ENCODE measurements at places on chromosomes 1 and 21.

DNA sequence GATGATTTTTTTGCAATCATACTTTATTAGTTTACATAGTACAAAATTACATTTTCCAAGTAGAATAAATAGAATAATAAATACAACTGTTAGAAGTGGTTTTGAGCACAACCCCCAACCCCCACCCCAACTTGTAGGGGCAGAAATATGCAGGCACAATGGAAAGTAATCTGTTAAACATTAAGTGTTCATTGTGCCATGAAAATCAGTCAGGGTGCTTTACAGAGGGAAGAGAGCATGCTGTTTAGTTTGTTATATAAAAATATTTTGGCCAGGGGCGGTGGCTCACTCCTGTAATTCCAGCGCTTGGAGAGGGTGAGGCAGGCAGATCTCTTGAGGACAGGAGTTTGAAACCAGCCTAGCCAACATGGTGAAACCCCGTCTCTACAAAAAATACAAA is 2.6 kb downstream of the OR10T2 start:
- DNase-seq, result no peak

DNA sequence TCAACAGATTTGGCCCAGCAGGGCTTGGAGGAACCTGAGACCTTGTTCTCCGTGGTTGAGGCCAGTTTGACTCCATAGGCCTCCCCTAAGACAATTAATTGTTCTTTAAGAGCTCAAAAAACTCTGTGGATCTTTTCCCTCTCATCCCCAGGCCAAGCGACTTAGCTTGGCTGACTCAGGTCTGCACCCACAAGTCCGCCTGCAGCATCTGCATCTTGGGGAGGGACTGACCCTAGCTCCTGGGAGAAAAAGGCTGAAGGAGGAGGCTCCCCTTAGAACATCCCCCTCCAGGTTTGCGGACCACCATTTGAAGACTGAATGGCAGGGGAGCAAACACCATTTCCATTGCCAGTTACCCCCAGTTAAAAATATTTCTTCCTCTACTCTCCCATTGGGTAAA is 1.5 kb upstream of the HES2 start:
- no peak for DNase-seq

GRCh38 chr1:65266476-65266875 is 42.9 kb upstream of the DNAJC6 start:
- DNase-seq, result no peak

DNA sequence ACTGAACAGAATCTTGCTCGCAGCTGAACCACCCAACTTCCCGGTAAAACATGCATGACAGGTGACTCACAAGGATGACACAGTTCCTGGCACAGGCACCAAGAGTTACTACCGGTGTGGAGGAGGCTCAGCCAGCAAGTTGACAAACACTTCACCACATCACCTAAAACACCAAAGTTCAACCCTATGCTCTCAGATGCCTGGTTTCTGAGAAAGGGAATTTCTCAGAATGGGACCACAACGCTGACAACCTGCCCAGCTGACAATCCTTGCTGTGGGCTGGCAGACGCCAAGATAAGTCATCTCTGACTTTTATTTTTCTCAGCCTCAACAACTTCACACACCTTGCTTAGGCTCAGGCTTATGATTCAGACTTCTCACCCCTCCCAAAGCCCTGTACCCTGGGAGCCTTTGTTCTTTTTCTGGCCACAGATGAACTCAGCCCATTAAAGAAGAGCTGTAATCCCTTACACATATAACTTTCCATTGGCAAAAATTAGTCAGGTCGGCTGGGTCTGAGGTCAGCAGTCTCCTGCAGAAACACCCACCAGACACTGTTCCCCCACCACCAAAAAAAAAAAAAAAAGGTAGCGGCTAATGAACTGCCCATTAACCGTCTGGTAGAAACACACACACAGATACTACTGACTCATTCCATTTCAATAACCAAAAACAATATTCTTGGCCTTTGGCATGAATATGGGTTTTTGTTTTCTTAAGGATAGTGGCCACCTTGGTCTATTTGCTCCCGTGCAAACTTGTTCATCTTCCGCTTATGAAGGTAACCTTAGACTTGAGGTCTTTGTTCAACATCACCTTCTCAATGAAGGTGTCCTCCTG is 10.8 kb upstream of the TIAM1 start:
- DNase-seq, result peak; percentile 17

- no peak for DNase-seq
These were observed 65.0 kb downstream of the SYT6 start for GRCh38 chr1:114088392-114089299.

- no peak for DNase-seq
These were observed 14.7 kb downstream of the HSF2BP start for GRCh38 chr21:43644609-43645008.

DNA sequence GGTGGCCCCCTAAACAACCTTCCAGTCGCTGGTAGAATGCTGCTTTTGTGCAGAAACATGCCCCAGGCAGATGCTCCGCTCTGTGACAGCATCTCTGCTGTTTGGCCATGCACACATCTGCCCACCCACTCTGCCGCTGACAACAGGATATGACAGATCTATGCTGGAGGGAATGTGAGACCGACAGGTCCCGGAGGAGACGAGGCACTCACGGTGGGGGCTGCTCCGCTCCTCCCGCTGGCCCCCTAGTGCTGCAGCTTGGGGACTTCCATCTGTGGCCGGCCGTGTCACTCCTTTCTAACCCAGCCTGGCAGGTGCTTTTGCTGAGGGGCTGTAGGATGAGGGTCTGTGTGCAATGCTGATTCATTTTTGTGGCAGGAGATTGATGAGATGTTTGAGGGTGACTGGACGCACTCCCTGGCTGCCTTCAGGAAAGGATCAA is 49.1 kb upstream of the DMRTB1 start:
- DNase-seq, result peak; percentile 70

- DNase-seq, result no peak
These were observed 4.5 kb upstream of the IFI16 start for GRCh38 chr1:159005161-159005560.

- no peak for DNase-seq
These were observed 1.0 kb upstream of the MFN2 start for GRCh38 chr1:11979028-11979850.

DNA sequence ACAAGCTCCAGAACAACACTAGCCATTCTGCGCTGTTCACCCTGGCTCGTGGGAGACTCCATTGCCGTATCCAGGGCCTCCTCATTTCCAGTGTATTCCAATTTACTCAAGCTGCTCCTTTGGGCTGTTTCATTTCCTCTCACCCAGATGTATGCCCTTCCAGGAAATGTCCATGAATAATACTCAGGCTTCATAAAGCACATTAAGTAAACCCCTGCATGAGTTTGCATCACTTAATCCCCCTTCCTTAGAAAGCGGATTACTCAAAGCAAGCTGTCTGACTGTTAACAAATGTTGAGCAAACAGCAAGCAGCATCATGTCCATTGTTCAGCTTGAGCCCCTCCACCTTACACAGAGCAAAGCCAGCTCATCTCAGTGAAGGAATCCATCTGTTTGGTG is 403.6 kb upstream of the PBX1 start:
- no peak for DNase-seq

GRCh38 chr1:160400646-160401486 is 502 bp downstream of the VANGL2 start:
- no peak for DNase-seq

DNA sequence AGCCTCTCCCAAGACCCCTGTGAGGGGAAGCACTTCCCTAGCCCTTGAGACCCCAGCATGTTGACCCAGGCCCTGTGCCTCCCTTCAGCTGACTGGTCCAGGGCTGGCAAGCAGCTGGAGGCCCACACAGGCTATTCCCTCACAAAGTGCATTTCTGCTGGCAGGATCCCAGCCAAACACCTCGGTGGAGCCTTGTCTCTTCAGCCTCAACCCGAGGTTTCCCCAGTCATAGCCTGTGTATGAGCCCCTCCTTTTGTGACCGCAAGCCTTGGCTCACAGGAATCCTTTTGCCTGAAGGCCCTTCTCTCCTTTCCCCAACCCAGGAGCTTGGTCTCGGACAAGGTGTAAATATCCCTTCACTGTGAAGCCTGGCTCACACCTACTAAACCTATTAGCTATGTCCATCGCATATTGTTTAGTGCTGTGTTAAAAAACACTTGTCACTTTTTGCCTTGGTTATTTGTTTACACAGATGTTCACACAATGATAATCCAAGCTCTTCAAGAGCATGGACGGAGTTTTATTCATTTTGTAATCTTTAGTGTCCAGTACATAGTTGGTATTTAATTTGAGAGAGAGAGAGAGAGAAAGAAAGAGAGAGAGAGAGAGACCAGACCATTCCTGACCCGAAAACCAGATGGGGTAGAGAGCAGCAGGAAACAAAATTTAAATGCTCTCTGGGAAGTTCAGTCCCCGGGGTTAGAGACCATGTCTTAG is 8.5 kb upstream of the CD247 start:
- DNase-seq, result no peak
